Peyer's patch (tissue), 4 donors: ENCODE measurements at places on chromosomes 16 and 17. TPM values are rescaled to one million over a fixed set of nuclear protein-coding genes. Genes with fewer than 3 reads are reported as not detected.

DNA sequence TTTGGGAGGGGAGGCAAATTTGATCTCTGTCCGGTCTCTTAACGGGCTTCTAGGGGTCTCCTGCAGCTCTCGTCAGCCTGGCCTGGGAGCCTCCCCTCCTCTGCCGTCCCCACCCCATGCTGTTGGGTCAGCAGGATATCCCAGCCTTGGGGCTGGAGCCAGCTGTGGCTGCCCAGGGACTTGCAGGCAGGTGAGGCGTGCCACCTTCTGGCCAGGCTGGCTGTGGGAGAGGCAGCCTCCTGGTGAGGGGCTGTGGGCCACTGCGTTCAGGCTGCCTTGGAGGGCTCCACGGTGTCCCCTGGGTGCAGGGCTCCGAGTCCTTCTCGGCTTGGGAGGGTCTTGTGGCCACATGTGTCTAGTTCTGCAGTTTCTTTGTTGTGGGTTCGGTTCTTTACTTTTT, 34.6 kb downstream of the TBCD start:
- DNase-seq, result no peak
- H3K4me3 ChIP-seq, result no peak overlapping the region
- H3K27me3 ChIP-seq, result no peaks in the 10 kb centered on the region
- no peak overlapping the region for H3K27ac ChIP-seq
- H3K4me1 ChIP-seq, result no peaks in the 10 kb centered on the region

- no peaks in the 10 kb centered on the region for H3K27me3 ChIP-seq
- no peaks in the 10 kb centered on the region for H3K36me3 ChIP-seq
- no peak for DNase-seq
- H3K4me3 ChIP-seq, result no peak overlapping the region
Measured at GRCh38 chr17:29357821-29358232, 32.3 kb upstream of the TAOK1 start.

GRCh38 chr17:39200070-39200879, at the start of gene RPL19:
RPL19 (plus strand) TSS chr17:39200283; CDS start chr17:39200345, 62 bp downstream.
- no peaks in the 10 kb centered on the region for H3K36me3 ChIP-seq
- peak within 1 kb of the TSS; percentile 92 for H3K27ac ChIP-seq
- H3K27me3 ChIP-seq, result no peaks in the 10 kb centered on the region
- DNase-seq, result peak; percentile 74
- H3K4me1 ChIP-seq, result no peaks in the 10 kb centered on the region
- peak within 1 kb of the TSS; percentile 62 for H3K4me3 ChIP-seq

GRCh38 chr17:32265192-32265923, at the start of gene RHBDL3:
RHBDL3 (plus strand) TSS chr17:32265832; CDS start chr17:32266190, 358 bp downstream.
- no peak for DNase-seq
- no peaks in the 10 kb centered on the region for H3K4me1 ChIP-seq
- no peak within 1 kb of the TSS for H3K27ac ChIP-seq
- H3K4me3 ChIP-seq, result peak within 1 kb of the TSS; percentile 75

HP gene
- total RNA-seq, result not detected

GRCh38 chr17:33435721-33436301, 142.7 kb upstream of the ASIC2 start:
- H3K27me3 ChIP-seq, result no peaks in the 10 kb centered on the region
- no peak overlapping the region for H3K4me3 ChIP-seq
- DNase-seq, result no peak
- H3K27ac ChIP-seq, result no peak overlapping the region
- no peaks in the 10 kb centered on the region for H3K36me3 ChIP-seq

DNA sequence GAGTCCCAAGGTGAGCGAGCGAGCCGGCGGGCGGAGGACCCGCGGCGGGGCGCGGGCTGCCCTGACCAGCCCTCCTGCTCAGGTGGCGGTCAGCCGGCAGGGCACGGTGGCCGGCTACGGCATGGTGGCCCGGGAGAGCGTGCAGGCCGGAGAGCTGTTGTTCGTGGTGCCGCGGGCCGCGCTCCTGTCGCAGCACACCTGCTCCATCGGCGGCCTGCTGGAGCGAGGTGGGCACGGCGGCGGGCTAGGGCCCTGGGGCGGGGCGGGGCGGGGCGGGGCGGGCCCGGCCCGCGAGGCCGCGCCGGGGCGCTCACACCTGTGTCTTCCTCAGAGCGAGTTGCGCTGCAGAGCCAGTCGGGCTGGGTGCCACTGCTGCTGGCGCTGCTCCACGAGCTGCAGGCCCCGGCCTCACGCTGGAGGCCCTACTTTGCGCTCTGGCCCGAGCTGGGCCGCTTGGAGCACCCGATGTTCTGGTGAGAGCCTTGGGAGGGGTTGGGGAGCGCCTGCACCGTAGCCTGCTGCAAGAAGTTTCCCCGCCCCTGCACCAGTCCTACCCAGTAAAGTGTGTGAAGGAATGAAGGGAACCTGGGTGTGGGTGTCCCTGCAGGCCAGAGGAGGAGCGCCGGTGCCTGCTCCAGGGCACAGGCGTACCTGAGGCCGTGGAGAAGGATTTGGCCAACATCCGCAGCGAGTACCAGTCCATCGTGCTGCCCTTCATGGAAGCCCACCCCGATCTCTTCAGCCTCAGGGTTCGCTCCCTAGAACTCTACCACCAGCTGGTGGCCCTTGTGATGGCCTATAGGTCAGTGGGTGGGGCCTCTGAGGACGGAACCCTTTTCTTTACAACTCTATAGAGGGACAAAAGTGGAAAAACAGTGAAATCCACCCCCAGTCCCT, 802 bp downstream of the SETD6 start:
- no peaks in the 10 kb centered on the region for H3K4me1 ChIP-seq
- peak overlapping the region; percentile 77 for H3K4me3 ChIP-seq
- no peaks in the 10 kb centered on the region for H3K27me3 ChIP-seq
- peak overlapping the region; percentile 90 for H3K27ac ChIP-seq
- peaks cover 45% of the 10 kb centered on the region for H3K36me3 ChIP-seq
- DNase-seq, result peak; percentile 44

- H3K4me1 ChIP-seq, result peaks cover 20% of the 10 kb centered on the region
- H3K27ac ChIP-seq, result peak overlapping the region; percentile 97
- peaks cover 8% of the 10 kb centered on the region for H3K27me3 ChIP-seq
- peak overlapping the region; percentile 76 for H3K4me3 ChIP-seq
Measured at GRCh38 chr16:67658849-67659674, 998 bp downstream of the ACD start.

GRCh38 chr17:68676856-68677255, 75.7 kb upstream of the FAM20A start:
- DNase-seq, result no peak
- H3K4me3 ChIP-seq, result no peak overlapping the region
- no peaks in the 10 kb centered on the region for H3K27me3 ChIP-seq
- no peaks in the 10 kb centered on the region for H3K4me1 ChIP-seq
- H3K36me3 ChIP-seq, result no peaks in the 10 kb centered on the region
- H3K27ac ChIP-seq, result no peak overlapping the region

GUCY2D gene
- not detected for total RNA-seq

- H3K27me3 ChIP-seq, result no peaks in the 10 kb centered on the region
- no peaks in the 10 kb centered on the region for H3K4me1 ChIP-seq
- H3K27ac ChIP-seq, result no peak overlapping the region
- H3K36me3 ChIP-seq, result no peaks in the 10 kb centered on the region
- H3K4me3 ChIP-seq, result no peak overlapping the region
Measured at GRCh38 chr17:71494062-71494855, 626.6 kb upstream of the SOX9 start.

CCL1 gene
- not detected for total RNA-seq
